Occipital lobe (tissue), 3 donors: ENCODE measurements at places on chromosomes 12 and 14. TPM values are rescaled to one million over a fixed set of nuclear protein-coding genes. Genes with fewer than 3 reads are reported as not detected.

The P2RX2 gene
- total RNA-seq = not detected

The DHRS1 gene
- 4.1 TPM for total RNA-seq

The CLEC6A gene
- total RNA-seq = not detected

The TAS2R42 gene
- not detected for total RNA-seq

The STYK1 gene
- 6.7 TPM for total RNA-seq
